Stimulated activated CD4-positive, alpha-beta T cell treated with anti-CD3 and anti-CD28 coated beads, Interleukin-1b, Interleukin-23, amount 100 ng/mL, for 4 hours (primary cell): ENCODE measurements at places on chromosomes 7 and 10.

GRCh38 chr7:25615003-25615402, 386.7 kb upstream of the NPVF start:
- no peak for DNase-seq

DNA sequence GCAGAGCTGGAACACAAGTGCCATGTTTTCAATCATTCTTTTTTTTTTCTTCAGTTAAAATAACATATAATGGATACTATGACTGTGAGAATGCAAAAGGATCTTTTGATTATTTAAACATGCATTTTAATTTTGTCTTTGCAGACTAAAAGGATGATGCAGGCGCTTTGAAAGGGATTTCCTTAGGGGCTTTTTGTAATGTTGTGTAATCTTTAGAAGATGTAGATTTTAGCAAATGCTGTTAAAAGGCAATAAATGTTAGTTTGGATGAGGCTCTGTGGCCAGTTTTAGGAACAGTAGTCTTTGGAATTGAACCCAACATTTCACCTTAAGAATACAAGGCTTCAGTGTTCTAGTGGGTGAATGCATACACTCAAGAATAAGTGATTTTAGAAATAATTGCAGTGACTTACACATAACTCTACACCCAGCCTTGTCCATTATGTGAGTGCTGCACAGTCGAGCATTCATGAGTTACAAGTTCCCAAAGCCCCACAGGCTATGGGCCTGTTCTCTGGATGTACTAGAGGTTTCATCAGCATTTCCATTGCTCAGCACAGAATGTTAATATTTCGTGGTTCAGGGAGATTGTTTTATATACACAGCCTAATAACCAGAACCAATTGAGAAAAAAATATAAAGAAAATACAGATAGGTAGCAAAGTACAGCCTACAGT, 11.6 kb downstream of the PAPSS2 start:
- DNase-seq = no peak

DNA sequence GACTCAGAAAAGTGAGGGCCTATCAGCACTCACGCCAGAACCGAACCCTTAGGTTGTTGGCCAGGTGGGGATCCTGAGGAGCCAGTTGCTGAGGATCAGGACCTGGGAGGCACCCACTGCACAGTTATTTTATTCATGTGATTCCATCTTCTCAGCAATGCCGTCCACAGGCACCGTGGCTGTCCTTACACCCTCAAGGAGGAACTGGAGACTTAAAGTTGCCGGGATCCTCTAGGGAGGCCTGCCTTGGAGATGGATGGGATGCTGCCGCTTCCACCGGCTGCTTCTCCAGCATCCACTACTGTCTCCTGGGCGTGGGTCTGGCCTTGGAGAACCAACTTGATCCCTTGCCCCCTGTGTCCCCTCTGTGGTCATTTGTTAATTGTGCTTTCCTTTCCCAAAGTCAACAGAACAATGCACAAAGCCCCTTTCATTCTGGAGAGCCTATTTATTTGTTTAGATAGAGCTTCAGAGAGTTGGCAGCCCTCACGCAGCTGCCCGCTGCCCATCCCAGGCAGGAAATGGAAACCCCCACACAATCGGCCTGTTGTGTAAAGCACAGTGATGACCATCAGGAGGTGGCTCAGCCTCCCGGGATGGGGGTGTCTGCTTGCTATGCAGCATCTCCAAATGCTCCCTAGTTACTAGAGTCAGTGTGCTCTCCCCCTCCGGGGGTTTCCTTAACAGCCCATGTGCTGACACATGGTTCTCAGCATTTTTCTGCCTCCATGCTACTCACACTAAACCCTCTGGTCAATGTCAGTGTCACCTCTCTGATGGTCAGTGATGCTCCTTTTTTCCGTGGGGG, 52.9 kb upstream of the IGFBP3 start:
- DNase-seq = no peak

DNA sequence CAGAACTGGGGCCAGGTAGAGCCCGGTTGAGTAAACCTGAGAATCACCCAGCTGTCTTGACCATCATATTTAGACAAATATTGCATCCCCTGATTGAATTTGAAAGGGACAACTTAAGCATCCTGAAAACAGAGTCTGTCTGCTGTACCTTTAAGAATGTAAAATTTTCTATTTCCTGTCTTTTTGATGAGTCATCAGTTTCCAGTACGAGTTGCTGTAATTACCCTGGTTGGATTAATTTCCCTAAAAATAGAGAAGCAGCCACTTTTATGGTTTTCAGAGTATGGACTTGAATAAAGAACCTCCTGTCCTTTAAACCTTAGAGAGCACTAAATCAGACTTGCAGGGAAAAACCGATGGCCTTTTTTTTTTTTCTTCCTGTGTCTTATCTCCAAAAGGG, 164.6 kb upstream of the SH2B2 start:
- no peak for DNase-seq

- DNase-seq = no peak
Measured at GRCh38 chr7:95253986-95254385, 70.3 kb downstream of the PON1 start.
